ENCODE measurements at places on chromosomes 4 and X. TPM values are rescaled to one million over a fixed set of nuclear protein-coding genes. Genes with fewer than 3 reads are reported as not detected.

Gene DCHS2
- 0.17 TPM for total RNA-seq

Gene XAGE5
- not detected for total RNA-seq

Gene TECRL
- total RNA-seq, result not detected

Gene TRIM75
- not detected for total RNA-seq

Gene ASB9
- 5.3 TPM for total RNA-seq
